ENCODE measurements at places on chromosomes 1 and 21.

GRCh38 chr1:7989762-7990428, 28.4 kb downstream of the PARK7 start:
- DNase-seq = no peak

GRCh38 chr1:29586215-29586614, 349.9 kb downstream of the PTPRU start:
- no peak for DNase-seq

DNA sequence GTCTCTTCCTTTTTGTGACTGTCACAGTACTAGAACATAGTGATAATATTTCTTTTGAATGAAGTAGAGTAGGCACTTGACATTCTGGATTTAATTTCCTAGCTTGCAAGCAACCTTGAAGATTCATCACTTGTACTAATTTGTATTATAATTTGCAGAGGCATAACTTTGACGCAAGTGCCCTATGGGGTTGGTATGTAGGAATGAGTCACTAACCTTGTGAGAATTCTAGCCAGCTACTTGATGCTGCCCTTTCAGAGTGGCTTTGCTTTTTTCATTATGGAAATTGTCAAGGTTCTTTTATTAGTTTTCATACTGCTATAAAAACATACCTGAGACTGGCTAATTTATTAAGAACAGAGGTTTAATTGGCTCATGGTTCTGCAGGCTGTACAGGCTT, 13.7 kb upstream of the DPH5 start:
- no peak for DNase-seq

DNA sequence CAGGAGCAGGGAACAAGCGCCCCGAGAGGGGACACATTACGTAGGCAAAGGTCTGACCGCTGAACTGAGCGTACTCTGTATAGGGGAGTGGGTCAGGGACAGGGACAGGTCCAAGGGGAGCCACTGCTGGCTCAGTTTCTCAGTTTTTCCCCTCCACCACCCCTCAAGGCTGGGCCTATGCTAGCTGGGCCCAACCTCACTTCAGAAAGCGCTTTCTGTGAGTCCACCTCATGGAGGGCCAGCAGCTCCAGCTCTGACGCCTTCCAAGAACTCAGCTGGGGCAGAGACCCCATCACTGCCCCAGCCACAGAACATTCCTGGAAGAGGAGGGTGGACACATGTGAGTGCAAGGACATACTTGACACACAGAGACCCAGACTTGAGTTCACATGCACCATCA, 242.0 kb downstream of the FOXD2 start:
- no peak for DNase-seq

DNA sequence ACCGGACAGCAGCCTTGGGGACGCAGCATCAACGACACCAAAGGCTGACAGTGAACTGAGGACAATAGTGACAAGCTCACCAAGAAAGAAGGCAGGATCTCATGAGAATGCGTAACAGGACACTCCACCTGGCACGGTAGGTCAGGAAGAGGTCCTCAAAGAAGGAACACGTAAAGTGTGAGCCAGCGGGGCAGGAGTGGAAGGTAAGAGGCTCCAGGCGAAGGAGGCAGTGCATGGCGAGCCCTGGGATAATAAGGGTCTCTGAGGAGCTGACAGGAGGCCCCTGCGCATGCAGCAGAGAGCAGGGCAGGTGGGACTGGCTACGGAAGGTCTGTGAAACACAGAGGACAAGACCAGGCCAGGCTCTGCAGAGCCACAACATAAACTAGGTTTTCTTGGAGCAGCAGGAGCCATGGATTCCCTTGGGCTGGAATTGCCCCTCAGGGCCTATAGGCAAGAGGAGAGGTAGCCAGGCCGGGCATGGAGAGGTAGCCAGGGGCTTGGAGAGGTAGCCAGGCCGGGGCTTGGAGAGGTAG, 8.2 kb downstream of the LSS start:
- DNase-seq = no peak

DNA sequence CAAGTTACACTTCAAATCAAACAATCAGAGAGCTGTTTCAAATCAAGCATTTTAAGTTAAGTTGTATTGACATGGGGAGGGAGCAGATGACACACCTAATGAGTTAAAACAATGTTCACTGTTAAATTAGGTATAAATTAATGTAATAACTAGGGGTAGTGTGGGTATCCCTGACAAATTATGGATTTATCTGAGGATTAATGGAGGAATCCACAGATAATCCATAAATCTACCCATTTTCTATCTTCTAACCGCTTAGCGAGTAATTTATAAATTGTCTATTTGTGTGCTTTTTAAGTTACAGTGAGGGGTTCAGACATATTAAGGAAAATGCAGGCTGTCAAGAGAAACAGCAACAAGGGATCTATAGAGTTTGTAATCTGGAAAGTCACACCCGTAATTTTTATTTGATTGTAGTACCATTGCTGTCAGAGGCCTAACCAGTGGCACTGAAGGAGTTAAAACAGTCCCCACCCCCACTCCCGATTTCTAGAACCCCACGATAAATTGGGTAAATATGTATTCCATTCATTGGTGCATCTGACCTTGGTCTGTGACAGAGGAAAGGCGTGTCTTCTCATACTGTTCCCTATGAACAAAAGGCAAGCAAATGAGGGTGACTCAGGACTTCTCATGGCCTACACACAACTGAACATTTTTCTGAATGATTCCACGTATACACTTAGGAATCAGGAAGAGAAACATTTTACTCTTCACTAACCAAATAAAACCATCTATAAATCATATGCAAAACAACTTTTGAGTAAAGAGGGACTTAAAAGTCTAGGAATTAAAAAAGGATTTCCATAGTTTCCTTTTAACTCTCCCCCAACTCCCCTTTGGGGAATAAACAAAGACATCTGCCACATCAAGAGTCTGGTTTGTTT, 7.4 kb downstream of the IRF2BP2 start:
- peak; percentile 46 for DNase-seq

DNA sequence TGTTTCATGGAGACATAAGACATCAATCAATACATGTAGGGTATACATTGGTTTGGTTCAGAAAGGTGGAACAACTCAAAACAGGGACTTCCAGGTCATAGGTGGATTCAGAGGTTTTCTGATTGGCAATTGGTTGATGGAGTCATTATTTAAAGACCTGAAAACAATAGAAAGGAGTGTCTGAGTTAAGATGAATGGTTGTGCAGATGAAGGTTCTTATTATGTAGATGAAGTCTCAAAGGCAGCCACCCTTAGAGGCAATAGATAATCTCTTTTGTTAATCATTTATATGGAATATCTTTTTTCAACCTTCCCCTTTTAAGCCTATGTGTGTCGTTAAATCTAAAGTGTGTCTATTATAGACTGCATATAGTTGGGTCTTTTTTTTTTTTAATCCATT, 67.8 kb upstream of the LYPLAL1 start:
- DNase-seq = no peak
